ENCODE measurements at places on chromosomes 16 and 17. TPM values are rescaled to one million over a fixed set of nuclear protein-coding genes. Genes with fewer than 3 reads are reported as not detected.

DNA sequence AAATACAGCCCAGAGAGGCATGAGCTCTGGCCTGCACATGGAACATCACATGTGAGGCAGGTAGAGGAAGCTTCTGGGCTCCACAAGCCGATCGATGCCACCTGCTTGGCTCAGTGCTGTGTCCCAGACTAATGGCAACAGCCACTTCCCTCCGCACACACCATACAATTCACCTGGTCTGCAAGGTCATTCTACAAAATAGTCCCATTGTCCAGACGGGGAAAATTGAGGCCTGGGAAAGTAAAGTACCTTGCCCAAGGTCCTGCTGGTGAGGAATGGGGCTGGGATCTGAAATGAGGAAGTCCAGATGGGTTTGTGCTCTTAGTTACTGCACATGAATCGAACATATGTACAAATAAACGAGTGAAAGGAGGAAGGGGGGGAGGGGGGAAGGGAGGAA is 88.0 kb downstream of the LITAF start:
- DNase-seq, result no peak

- DNase-seq, result no peak
Measured at GRCh38 chr17:14168582-14168981, 68.1 kb downstream of the CDRT15 start.

- DNase-seq, result no peak
Measured at GRCh38 chr17:14693382-14693781, 392.5 kb downstream of the HS3ST3B1 start.

The MEOX1 gene
- total RNA-seq, result 6.4 TPM

DNA sequence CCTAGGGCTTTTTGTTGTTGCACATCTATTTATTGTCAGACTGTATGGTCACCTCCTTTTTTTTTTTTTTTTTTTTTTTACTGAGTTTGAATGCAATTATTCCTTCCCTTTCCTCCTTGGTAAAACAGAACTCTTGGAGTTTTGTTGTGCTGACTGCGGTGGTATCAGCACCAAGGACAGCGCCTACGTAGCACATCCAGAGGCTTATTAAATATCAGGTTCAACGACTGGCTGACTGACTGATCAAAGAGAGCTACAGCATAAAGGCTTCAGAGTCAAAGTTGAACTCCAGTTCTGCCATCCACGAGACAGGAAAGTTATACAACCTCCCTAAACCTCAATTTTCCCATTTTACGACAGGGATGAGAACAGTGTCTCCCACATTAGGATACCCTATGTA is 86.1 kb upstream of the RBFOX1 start:
- no peak for DNase-seq

The CHD3 gene
- 18.8 TPM for total RNA-seq

GRCh38 chr17:73342541-73343167 is 30.9 kb upstream of the CDC42EP4 start:
- DNase-seq, result no peak

The CLEC18A gene
- 0.57 TPM for total RNA-seq

The MPO gene
- 0.30 TPM for total RNA-seq

- peak; percentile 37 for DNase-seq
Measured at GRCh38 chr16:55035029-55035428, 104.4 kb downstream of the IRX5 start.

The NPIPA2 gene
- total RNA-seq, result 1.1 TPM

DNA sequence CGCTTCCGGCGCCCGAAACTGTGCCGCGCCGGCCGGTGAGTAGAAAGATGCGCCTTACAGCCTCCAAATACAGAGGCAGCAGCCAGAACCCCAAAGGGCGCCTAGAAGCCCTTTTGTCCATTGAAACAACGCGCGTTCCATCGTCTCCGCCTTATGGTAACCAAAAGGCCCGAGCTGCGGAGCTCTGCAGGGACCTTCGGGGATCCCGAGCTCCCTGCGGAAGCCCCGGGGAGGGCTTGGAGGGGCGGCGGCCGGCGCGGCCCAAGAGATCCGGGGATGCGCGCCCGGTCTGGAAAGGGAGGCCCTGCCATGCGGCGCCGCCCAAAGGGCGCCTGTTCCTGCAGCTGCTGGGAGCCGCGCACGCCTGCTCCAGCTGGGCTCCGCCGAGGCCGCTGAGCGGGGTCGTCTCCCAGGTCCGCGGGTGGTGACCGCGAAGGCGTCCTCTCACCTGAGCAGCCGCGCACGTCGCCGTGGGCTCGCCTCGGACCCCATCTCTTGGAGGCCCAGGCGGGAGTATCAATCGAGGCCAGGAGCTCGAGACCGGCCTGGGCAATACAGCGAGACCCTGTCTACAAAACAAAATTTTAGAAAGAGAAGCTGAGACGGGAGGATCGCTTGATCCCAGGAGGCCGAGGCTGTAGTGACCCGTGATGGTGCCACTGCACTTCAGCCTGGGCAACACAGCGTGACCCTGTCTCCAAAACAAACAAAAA is 742 bp upstream of the FBXO31 start:
- no peak for DNase-seq

DNA sequence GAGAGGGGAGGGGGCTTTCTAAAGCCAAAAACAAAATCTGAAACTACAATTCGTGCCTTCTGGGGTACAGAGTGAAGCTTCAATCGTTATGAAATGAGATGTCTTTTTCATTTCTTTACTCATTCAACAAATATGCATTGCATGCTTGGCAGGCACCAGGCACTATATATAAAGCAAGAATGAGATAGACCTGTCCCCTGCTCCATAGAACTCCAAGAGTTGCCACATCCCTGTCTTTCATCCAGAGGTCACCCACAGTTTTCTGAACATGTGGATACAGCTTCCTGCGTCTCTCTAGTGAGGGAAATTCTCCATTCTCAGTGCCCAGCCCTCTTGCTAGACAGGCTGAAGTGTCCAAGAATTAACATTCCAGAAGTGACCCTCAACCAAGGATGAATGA is 343.2 kb upstream of the MAF start:
- no peak for DNase-seq

The KCNAB3 gene
- total RNA-seq, result 0.61 TPM

The MILR1 gene
- 1.4 TPM for total RNA-seq

The GDPD3 gene
- total RNA-seq, result 1.1 TPM

DNA sequence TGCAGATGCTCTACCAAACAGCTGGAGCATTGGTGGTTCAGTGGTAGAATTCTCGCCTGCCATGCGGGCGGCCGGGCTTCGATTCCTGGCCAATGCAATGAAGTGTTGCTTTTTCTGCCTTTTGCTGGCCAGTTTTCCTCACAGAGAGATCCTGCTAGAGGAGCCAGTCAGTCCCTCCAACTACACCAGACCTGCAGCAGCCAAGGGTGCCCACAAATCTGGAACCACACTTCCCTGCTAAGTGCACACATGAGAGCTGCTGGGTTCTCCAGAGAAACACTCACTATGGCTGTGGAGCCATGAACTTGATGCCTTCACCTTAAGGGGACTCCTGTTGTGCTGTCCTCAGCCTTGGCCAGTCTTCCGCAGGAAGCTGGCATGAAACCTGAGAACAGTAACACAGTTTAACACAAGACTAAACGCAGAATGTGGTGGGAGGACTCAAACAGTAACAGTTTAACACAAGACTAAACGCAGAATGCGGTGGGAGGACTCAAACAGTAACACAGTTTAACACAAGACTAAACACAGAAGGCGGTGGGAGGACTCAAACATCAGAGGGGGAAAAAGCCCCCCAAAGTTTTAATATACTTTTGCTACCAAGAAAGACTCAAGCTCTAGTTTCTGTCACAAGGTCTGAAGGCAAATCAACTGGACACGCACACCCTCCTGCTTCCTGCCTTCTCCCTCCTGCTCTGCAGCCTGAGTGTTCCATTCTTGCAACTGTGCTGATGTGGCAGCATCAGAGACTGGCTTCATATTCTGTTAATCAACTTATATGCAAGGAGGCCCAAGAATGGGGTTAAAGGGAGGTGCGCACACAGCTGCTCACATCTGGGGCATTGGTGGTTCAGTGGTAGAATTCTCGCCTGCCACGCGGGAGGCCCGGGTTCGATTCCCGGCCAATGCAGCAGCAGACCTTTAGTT is 12.0 kb downstream of the VAC14 start:
- peak; percentile 43 for DNase-seq

The HSPB9 gene
- total RNA-seq, result not detected

DNA sequence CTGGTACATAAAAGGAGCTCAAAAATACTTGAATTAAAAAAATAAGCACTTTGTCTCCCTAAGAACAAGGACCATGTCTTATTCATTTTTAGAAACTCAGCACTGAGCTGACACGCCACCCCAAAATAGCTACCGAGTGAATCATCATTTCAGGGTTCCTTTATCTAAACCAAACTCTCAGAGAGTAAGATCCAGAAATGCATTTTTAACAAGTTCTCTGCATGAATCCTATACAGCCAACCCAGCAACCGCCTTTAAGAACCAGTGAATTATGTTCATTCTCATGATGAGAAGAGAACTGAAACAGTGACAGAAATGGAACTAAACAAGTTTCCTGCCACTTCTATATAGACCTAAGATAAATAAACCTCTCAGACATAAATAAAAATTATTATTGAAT is 8.7 kb downstream of the C16orf87 start:
- no peak for DNase-seq

DNA sequence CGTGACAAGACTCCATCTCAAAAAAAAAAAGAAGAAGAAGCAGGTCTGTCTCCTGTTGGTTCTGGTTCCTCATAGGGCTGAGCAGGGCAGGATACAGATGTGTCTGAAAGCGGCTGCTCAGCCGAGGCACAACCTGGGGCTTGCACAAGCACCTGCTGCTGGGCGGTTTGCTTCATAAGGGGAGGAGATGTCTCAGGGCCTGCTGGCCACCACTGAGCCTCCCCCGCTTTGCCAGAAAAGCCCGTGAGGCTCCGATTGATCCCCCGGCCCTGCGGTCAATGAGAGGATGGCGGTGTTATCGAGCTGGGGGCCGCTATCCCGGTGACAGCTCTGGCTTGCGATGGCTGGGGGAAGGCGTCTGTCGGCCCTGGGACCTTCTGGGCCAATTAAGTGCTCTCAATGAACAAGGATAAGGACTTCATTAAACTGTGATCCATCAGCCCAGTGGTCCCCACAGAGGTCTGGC is 162.0 kb downstream of the SDK2 start:
- no peak for DNase-seq

The GAS7 gene
- total RNA-seq, result 72.1 TPM

- no peak for DNase-seq
Measured at GRCh38 chr16:88387941-88388627, 5.3 kb downstream of the ZNF469 start.

- DNase-seq, result no peak
Measured at GRCh38 chr17:29760279-29761039, 137.7 kb upstream of the CORO6 start.

GRCh38 chr16:74773446-74774222 is 986 bp downstream of the FA2H start:
- DNase-seq, result no peak

DNA sequence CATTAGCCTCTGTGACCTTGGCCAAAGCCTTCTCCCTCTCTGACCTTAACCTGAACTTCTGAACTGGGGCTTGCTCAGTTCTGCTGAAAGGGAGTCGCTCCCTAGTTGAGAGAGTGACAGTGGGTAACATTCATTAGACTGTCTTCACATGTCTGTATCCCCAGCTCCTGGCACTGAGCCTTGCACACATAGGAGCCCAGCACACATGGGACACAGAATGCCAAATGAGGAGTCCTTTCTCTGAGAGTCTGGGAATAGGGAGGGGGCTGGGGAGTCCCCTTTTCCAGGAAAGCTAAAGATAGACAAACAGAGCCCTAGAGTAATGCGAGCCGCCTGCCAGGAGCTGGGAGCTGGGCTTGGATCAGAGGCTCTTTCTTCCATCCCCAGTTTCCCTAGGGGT is 2.5 kb downstream of the TAC4 start:
- peak; percentile 85 for DNase-seq

The MIEN1 gene
- total RNA-seq, result 50.8 TPM

The CCL3 gene
- total RNA-seq, result 0.26 TPM

The CRHR1 gene
- total RNA-seq, result not detected

DNA sequence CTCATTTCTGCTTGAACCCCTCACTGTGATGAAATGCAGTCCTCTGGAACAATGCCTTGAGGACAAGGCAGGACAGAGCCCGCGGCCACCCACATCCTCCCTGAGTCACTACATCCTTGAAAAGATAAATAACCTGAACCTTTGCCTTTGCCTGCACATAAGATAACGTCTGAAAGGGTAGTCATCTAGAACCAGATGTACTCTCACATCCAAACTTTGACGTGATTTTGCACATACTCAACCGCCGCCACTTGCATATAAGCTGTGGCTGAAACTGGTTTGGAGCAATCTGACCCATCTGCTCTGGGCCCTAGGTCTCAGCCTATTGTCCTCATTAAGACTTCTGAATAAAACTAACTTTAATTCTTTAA is 252.1 kb downstream of the PHKB start:
- DNase-seq, result no peak

The SDR42E2 gene
- not detected for total RNA-seq

- DNase-seq, result no peak
Measured at GRCh38 chr16:50298075-50298460, 31.7 kb downstream of the ADCY7 start.

GRCh38 chr17:44593156-44593555 is 35.9 kb downstream of the FZD2 start:
- DNase-seq, result no peak

GRCh38 chr16:23369416-23369815 is 67.3 kb downstream of the SCNN1B start:
- no peak for DNase-seq

DNA sequence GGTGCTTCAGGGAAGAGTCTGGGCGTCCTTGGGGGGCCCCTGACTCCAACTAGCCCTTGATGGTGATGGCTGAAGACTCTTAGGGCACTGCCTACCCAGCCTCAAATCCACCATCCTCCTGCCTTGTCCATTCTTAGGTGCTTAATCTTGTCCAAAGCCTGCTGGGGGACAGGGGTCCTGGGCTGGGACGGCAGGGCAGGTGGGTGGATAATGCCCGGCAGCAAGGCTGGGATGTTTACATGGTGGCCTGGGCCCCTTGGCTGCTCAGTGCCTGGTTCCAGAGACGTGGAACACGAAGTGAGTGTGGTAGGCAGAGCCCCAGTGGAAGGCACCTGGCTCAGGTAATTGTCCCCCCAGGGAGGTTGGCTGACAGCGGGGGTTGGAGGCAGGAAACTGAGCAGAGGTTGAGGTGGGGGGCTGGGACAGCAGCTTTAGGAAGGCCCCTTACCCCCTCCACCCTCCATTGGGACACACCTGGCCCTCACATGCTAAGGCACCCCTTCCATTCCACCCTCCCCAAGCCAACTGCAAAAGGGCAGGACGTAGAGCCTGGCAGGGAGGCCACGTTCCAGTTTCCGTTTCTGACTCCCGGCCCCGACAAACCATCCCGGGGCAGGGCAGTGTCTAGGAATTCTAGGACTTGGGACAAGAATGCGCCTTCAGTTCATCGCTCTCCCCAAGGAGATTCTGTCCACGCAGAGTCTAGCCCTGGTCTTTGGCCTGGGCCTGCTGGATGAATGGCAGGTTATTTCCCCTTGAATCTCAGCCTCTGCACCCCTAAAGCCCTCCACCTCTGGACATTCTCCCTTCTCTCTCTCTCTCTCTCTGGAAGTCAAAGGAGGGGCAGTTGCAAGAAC is 1.9 kb downstream of the FOXJ1 start:
- DNase-seq, result no peak

DNA sequence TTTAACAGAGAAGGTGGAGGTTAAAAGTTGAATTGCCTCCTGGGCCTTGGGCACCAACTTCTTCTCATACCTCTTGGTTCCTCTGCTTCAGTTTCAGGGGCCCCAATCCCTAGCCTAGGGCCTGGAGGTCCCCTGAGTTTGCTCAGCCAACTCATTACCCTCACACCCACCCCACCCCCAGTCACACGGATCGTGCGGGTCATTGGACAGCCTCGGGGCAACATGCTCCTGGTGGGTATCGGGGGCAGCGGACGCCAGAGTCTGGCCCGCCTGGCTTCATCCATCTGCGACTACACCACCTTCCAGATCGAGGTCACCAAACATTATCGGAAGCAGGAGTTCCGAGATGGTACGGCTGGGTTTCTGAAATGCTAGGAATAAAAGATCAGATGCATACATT is 36.0 kb upstream of the KDM6B start:
- DNase-seq, result no peak

GRCh38 chr16:75065149-75065505 is 51.5 kb downstream of the LDHD start:
- no peak for DNase-seq
